Endodermal cell (in vitro differentiated cells): ENCODE measurements at places on chromosomes 6 and 20. TPM values are rescaled to one million over a fixed set of nuclear protein-coding genes. Genes with fewer than 3 reads are reported as not detected.

PTCHD4 gene
- 0.11 to 0.12 TPM in 2 of 3 replicates, not detected in the other for total RNA-seq

DNA sequence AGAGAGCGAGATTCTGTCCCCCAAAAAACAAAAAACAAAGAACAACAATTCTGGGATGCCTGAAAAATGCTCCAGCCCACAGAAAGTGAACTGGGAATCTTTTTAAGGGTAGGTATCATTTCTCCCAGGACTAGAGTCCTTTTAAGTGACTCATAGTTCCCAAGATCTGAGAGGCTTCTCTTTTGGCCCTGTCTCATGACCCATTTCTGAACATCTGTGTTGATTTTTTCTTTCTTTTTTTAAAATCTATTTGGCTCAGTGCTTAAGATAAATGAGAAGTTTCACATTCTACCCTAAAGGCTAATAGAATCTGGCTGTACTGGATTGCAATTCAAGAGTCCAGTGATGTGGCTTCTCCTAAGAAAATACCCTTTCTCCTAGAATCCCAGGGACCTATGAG is 217.6 kb upstream of the FOXQ1 start:
- H3K36me3 ChIP-seq: no peaks in the 10 kb centered on the region
- DNase-seq: no peak
- H3K27me3 ChIP-seq: no peaks in the 10 kb centered on the region
- no peak overlapping the region for H3K4me3 ChIP-seq
- no peaks in the 10 kb centered on the region for H3K4me1 ChIP-seq

SPDEF gene
- total RNA-seq: 2.1 and 2.6 TPM in 2 replicates

DNA sequence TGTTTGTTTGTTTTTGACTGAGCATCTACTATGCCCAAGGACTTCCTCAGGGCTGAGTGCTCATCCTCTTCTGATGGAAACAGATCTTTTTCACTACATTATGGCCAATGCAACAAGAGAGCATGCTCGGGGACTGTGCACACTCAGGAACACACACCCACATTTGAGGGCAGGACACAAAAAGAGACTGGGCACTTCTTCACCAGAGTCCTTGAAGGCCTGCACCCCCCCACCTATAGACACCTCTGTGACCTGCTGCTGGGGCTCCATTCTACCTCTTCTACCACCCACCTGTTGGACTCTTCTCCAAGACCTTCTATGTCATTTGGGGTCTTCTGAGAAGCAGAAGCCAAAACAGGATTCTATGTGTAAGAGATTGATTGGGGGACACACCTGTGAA is 9.2 kb upstream of the MAFB start:
- no peaks in the 10 kb centered on the region for H3K36me3 ChIP-seq
- no peak overlapping the region for H3K27ac ChIP-seq
- H3K4me3 ChIP-seq: no peak overlapping the region
- no peaks in the 10 kb centered on the region for H3K4me1 ChIP-seq
- no peak for DNase-seq

CFB gene
- 0.51 to 0.66 TPM in 2 of 3 replicates, not detected in the other for total RNA-seq
